Naive thymus-derived CD4-positive, alpha-beta T cell (primary cell): ENCODE measurements at places on chromosomes 7 and 10.

DNA sequence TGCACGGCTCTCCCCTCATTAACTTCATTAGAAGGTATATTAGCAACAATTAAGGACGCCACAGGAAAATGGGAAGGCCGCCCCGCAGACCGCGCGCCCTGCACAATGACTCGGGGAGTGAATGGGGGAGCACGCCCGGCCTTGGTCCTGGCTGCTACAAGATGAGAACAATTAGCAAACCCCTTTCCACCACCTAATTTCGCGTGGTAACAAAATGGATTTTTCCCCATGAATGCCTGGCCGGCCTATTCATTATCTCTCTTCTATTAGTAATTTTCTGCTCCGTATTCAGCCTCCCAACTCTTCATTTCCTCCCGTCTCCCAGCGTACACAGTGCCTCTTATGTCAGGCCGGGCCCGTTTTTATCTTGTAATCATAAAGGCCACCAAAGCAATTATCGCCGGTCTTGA lies 346.9 kb downstream of the DNAJB6 start:
- DNase-seq = no peak

- DNase-seq = no peak
Observed at GRCh38 chr10:85767891-85768290, 598.7 kb downstream of the GRID1 start.

- DNase-seq = peak; percentile 3
Observed at GRCh38 chr7:1846331-1847065, 176.4 kb downstream of the ELFN1 start.

DNA sequence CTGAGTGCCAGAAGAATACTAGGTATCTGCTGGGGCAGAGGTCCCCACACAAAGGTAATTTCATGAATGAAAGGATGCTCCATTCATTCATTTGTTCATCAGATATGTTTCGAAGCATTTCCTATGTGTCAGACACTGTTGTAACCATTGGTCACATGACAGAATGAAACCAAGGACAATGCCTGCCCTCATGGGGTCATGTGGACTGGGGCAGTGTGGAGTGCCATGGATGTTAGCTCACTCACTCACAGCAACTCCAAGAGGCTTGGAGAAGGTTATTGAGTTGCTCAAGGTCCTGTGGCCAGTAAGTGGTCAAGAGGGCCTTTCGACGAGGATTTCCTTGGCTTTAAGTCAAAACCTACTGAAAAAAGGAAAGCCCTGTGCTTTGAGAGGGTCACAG lies 223.5 kb downstream of the ARHGAP12 start:
- DNase-seq = no peak

DNA sequence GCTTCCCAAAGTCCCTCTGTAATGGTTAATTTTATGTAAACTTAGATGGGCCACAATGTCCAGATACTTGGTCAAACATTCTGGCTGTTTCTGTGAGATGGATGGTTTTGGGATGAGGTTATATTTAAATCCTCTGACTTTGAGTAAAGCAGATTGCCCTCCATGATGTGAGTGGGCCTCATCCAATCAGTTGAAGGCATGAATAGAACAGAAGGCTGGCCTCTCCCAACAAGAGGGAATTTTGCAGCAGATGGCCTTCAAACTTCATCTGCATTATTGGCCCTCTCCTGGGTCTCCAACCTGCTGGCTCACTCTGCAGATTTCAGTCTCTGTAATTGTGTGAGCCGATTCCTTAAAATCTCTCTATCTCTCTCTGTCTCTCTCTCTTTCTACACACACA lies 362.3 kb downstream of the GRID1 start:
- no peak for DNase-seq

- DNase-seq = peak; percentile 39
Observed at GRCh38 chr10:79331709-79332108, 15.6 kb upstream of the PPIF start.

DNA sequence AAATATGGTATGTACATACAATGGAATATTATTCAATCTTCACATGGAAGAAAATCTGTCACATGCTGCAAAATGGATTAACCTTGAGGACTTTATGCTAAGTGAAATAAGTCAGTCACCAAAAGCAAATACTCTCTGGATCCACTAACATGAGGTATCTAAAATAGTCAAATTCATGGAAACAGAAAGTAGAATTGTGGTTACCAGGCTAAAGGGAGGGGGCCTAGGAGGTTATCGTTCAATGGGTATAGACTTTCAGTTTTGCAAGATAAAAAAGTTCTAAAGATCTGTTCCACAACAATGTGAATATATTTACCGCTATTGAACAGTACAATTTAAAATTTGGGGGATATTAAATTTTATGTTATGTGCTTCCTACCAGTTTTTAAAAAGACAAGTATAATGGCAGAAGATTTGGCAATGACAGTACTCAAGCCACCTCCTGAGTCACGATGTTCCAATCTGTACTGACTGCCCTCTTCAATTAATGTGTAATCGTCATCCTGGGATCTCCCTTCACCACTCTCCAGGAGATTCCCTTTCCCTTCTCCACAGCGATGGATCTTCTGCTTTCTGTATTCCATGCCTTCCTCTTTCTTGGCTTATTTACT lies 32.3 kb upstream of the IL6 start:
- DNase-seq = no peak

GRCh38 chr10:126618466-126618865 lies 52.0 kb downstream of the C10orf90 start:
- no peak for DNase-seq

GRCh38 chr10:5047912-5048628 lies 44.4 kb upstream of the AKR1C2 start:
- no peak for DNase-seq

GRCh38 chr10:14660831-14661230 lies 113.9 kb downstream of the FAM107B start:
- DNase-seq = no peak

GRCh38 chr10:17821893-17822292 lies 12.7 kb downstream of the MRC1 start:
- DNase-seq = no peak

DNA sequence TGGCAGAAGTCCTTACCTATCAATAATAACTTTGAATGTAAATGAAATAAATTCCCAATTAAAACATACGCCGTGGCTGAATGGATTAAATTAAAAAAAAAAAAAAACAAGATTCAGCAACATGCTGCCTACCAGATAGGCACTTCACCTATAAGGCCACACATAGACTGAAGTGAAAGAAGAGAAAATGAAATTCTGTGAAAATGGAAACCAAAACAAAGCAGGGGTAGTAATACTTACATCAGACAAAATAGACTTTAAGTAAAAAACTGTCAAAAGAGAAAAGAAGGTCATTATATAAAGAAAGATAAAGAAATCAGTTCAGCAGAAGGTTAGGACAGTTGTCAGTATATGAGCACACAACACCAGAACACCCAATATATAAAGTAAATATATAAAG lies 55.3 kb downstream of the TCAF1 start:
- no peak for DNase-seq

GRCh38 chr10:46248651-46249146 lies 38.1 kb upstream of the ANTXRL start:
- no peak for DNase-seq

DNA sequence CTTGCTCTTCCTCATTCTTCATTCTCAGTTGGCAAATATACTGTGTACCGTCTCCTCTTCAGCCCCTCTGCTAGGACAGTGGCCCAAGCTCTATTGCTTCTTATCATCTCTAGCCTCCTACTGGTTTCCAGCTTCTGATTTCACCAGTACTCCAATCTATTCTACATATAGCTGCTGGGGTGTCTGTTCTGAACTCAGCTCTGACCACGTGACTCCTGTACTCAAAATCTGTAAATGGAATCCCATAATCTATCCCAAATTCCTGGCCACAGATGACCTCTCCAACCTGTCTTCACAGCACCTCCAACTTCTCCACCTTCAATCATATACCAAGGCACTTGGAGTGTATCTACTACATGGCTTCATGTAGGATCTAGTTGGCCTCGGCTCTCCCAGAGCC lies 152.9 kb downstream of the NRCAM start:
- no peak for DNase-seq

DNA sequence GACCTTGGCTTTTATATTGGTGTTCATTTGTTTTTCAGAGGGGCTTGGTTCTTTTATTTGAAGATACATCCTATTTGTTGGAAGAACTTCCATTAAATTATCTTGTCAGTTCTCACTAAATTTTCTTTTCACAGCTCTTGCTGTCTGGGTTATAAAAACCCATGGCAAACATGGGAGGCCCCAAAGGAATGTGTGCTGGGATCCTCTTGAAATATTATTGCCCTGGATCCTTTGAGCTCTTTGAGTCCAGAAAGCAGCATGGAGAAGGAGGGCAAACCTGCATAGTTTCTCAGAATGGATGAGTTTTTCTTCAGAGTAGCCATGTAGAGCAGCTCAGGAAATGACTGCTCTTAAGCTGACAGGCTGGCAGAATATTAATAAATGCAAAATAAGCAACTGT lies 187.4 kb downstream of the CTTNBP2 start:
- no peak for DNase-seq

- peak; percentile 43 for DNase-seq
Observed at GRCh38 chr10:122911889-122912484, 1.6 kb downstream of the FAM24A start.

GRCh38 chr7:11026452-11027359 lies 53.0 kb downstream of the PHF14 start:
- no peak for DNase-seq

- no peak for DNase-seq
Observed at GRCh38 chr10:81874875-81875466, at the start of gene NRG3. Gene NRG3, plus strand, starts transcription at chr10:81875194.

DNA sequence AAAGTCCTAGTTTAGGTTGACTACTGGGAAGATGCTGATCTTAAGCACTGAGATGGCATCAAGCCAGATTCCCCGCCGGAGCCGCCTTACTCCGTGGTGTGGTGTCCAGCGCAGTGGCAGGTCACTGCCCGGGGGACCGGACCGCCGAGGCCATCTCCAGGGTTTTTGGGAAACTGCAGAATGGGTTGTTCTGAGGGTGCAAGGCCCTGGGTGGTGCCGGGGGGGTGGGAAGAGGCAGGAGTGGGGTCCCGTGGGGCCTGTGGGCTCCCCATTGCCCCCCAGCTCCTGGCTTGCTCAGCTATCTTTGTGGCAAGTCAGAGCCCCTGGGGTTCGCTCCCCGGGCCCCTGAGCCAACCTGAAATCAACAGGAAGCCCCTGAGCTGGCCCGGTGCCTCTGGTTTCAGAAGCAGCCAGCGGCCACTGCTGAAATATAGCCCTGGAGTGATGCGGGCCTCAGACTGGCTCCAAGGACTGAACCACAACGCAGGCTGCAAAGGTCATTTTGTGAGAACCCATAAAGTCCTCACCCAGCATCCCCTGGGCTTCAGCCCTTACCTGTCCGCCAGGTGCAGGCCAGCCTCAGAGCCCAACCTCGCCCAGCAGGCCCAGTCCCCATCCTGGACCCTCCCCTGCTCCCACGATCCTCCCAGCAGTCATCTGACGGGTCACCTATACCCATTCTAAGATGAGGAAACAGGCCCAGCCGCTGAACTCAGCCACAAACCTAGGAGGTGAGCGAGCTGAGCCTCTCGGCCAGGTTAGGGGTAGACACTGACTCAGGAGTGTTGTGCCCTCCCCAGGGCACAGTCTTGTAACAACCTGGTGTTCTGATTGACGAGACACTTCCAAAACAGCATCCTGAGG lies 102.7 kb downstream of the PDGFA start:
- no peak for DNase-seq

GRCh38 chr10:62637249-62638061 lies 167.1 kb upstream of the ADO start:
- peak; percentile 70 for DNase-seq

DNA sequence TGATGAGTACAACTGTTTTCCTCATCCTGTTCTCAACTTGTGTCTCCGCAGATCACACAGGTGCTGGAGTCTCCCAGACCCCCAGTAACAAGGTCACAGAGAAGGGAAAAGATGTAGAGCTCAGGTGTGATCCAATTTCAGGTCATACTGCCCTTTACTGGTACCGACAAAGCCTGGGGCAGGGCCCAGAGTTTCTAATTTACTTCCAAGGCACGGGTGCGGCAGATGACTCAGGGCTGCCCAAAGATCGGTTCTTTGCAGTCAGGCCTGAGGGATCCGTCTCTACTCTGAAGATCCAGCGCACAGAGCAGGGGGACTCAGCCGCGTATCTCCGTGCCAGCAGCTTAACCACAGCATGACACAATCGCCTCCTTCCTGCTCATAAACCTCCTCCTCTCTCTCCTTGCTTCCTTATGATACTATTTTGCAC lies 126.7 kb upstream of the PRSS58 start:
- no peak for DNase-seq

DNA sequence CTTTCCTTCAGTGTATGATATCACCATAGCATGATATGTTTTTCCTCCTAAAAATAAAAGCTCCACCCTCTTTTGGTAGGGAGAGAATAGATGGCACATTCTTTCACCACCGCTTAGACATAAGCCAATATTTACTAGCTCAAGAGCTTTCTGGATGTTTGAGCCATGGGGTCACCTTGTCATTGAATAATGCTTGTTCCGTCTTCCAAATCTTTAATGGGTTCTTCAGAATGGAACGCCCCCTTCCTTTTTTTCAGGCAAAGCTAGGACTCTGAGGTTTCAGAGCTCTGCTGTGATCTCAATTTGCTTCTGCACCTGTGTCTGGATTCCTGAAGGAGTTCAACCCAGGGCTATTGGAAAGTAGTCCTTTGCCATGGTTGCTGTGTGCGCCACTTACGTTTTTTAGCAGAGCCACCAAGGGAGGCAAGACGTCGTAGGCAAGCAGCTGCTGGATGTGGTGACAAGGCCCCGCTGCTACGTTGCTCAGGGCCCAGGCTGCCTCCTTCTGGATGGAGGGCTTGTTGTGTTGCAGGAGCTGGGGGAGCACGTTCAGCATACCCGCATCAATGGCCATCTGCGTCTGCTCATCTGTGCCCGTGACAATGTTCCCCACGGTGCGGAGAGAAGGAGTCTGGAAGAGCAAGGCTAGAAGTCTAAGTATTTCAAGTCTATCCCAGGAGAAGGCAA lies 23.2 kb downstream of the KPNA7 start:
- DNase-seq = no peak
